ENCODE measurements at places on chromosomes 12 and 14.

DNA sequence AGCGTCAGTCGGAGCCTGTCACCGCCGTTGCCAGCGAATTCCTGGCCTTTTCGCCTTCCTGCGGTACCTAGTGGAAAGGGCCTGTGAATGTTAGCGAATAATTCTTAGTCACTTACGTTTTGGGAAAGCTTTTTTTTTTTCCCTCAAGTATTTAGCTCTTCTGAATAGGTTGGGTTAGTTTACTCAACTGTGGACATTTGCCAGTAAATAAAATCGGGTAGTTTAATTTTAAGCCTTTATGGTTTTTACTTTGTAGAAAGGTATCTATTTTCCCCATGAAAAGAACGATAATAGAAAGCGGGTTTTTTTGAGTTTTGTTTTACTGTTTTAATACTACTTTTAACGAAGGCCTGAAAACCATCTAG is 1.7 kb downstream of the YY1 start:
- no peak for DNase-seq

DNA sequence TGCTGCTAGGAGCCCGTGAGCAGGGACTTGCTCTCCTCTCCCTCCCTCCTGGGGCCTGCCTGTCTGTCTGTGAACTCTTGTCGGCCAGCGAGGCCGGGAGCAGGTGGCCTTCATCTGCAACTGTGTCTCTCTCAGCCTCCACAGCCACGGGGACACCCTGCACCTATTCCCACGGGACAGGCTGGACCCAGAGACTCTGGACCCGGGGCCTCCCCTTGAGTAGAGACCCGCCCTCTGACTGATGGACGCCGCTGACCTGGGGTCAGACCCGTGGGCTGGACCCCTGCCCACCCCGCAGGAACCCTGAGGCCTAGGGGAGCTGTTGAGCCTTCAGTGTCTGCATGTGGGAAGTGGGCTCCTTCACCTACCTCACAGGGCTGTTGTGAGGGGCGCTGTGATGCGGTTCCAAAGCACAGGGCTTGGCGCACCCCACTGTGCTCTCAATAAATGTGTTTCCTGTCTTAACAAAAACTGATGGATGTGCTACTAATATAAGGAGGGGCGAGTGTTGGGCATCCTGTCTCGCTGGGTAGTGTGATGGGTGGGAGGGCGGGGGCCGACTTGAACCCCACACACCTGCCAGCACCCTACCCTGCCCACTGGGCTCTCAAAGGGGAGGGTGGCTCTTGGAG is 34.8 kb downstream of the MEG3 start:
- DNase-seq, result peak; percentile 53

GRCh38 chr12:51951843-51952722 is 584 bp downstream of the ACVR1B start:
- DNase-seq, result peak; percentile 32

- no peak for DNase-seq
Observed at GRCh38 chr12:30135776-30136175, 352.0 kb upstream of the TMTC1 start.
